Epithelial cell of prostate (primary cell): ENCODE measurements at places on chromosomes 16 and 17.
A peak's percentile ranks its signal among the peaks of the same experiment; 100 is the strongest.

GRCh38 chr17:77738751-77739531 lies 219.6 kb upstream of the TNRC6C start:
- DNase-seq = no peak

GRCh38 chr17:80950466-80951120 lies 41.0 kb upstream of the CHMP6 start:
- no peak for DNase-seq

GRCh38 chr16:54061454-54061853 lies 225.1 kb downstream of the IRX3 start:
- no peak for DNase-seq

DNA sequence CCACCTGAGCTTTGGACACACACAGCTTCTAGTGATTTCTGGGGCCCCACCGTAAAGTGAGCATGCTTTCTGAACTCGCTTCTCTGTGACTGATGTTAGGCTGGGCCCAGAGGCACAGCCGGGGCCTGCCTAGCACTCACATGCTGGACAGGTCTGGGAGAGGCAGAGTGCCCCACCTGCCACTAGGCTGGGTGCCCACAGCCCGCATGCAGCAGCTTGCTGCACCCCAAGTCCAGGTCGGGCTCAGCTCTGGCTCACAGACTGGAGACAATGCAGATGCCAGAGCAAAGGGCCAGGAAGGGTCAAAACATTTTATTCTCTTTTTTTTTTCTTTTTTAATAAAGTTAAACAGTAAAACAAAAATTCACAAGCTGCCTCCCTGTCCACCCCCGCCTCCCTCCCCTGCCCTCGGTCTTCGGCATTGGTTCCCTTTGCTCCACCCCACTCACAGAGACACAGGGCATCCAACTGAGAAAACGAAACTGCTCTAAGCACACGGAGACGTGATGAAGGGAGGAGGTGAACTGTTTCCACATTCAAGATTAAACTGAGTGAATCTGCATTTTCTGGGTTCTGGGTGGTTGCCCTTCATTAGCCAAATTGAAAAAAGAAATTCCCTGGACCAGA lies 9.7 kb downstream of the CNP start:
- DNase-seq = no peak

GRCh38 chr16:71687861-71688260 lies 36.6 kb downstream of the PHLPP2 start:
- DNase-seq = no peak

DNA sequence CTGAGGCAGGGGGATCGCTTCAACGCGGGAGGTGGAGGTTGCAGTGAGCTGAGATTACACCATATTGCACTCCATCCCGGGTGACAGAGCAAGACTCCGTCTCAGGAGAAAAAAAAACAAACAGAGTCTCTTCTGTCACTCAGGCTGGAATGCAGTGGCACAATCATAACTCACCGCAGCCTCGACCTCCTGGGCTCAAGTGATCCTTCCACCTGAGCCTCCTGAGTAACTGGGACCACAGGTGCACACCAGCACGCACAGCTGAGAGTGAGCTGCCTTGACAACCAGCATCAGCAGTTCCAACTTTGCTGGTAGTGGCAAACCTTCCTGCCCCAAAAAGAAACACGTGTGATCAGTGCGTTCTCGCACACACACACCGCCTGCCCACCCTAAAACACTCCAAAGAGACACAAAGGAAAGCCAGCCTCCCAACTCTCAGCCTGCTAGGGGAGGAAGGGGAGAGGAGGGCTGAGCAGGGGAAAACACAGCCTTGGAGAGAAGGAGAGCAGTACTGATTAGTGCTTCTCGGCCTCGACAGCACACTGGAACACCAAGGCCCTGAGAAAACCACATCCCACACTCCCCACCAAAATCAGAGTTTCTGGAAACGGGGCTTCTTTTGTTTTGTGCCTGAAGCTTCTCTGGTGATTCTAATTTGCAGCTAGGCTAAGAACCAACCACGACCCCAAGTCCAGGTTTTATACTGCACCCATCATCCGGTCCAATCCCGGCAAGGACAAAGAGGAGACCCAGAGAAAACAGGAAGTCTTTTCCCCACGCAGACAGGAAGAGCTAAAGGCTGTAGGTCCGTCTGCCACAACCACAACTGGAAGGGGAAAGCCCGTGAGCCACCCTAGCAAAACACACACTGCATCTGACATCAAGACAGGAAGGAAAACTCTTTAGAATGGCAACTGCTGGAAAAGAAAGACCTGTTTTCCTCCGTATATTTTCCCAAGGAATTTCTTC lies 28.8 kb downstream of the ZCCHC14 start:
- DNase-seq = no peak

- no peak for DNase-seq
Measured at GRCh38 chr17:6523330-6523729, 33.0 kb downstream of the PITPNM3 start.

GRCh38 chr16:1793578-1794220 lies at the start of gene IGFALS:
TSS of gene IGFALS (minus strand) at chr16:1793705. CDS start at chr16:1793652, 53 bp downstream.
- DNase-seq = no peak

DNA sequence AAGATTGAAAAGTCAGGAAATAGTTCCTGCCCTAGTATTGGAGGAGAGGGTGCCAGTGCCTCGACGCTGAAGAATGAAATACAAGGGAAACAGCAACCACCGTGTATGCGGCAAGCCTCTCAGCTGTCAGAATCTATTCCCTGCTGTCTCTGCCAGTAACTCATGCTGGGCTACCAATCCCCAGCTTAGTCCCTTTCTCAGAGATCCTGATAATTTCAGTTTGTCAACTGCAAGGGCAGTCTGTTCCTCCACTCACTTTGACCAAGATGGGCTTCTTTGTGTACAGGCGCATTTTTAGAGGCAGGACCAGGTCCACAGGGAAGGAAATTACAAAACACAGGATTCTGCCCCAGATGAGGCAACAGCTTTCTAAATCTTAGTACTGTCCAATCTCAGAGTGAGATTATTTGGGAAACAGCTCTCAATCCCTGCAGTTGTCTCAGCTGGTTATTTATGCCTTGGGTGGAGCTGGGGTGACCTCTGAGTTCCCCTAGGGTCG lies 1.3 kb downstream of the NQO1 start:
- DNase-seq = no peak

DNA sequence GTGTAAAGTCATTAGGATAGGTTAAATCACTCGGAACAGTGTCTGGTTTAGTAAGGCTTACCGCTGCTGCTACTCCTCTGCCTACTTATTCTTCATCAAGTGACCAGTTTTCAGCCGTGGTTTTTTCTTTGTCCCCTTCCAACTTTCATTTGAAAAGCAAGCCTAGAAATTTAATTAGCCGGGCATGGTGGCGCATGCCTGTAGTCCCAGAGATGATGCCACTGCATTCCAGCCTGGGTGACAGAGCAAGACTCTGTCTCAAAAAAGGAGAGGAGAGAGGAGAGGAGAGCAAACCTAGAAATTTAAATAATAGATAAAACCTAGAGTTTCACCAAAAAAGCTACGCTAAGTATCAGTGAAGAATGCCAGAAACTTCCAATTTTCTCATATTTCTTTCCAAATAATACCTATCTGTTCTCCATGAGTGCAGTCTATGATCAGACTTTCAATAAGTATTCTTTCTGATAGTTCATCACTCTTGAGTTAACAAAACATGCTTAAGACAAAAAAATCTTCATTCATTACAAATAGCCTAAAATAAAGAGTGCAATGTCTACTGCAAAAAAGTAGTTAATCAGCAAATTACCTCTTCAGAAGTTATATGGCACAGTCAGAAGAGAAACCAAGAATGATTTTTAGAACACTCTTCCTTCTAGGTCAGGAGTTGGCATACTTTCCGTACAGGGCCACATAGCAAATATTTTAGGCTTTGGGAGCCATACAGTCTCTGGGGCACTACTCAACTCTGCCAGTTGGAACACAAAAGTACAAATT lies 15.1 kb downstream of the ANKFY1 start:
- DNase-seq = no peak

- no peak for DNase-seq
Measured at GRCh38 chr17:14745541-14745940, 444.7 kb downstream of the HS3ST3B1 start.

GRCh38 chr17:70169709-70170597 lies 621 bp downstream of the KCNJ2 start:
- no peak for DNase-seq

- DNase-seq = no peak
Measured at GRCh38 chr17:79991924-79992648, 43.6 kb downstream of the TBC1D16 start.

DNA sequence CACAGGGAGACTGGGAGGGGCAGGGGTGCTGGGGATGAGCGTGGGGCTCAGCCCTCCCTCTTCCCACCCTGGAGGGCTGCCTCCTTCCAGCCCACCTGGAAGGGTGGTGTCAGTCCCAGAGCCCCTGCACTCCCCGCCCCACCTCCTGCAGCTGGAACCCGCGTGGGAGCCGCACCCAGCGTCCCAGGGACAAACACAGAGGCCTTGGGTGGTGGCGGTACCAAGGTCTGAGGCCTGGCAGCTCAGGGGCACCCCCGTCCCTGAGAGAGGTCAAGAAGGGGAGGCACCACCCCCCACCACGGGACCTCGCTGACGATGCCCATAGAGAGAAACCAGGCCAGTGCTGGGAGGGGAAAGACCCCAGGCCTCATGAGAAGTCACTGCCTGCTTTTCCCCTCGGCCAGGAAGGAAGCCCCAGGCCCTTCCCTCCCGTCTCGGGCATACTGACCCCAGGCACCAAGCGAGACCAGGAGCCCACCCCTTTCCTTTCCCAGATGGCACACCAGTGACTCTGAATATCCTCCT lies 4.1 kb downstream of the HS3ST6 start:
- DNase-seq = no peak

DNA sequence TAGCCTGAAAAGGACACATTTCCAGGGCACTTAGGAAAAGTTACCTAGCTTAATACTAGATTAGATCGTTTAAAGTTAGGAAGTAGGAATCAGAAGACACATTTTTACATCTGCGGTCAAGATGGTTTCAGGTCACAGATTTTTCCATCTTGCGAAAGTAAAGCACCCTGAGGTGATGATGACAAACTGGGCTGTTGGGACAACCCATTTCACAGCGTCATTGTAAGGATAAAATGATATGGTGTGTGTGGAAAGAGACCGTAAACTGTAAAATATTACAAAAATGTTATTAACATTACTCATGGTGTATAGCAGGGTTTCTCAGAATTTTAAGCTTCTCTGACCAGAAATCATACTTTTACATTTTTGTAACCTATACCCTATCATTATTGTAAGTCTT lies 10.1 kb upstream of the MAP2K6 start:
- DNase-seq = no peak

GRCh38 chr17:14506364-14506763 lies 205.5 kb downstream of the HS3ST3B1 start:
- peak; percentile 27 for DNase-seq

GRCh38 chr17:6461792-6462524 lies 17.7 kb downstream of the PIMREG start:
- no peak for DNase-seq

GRCh38 chr17:57499648-57500049 lies 243.3 kb downstream of the MSI2 start:
- no peak for DNase-seq

GRCh38 chr16:7584561-7584960 lies 251.9 kb downstream of the RBFOX1 start:
- no peak for DNase-seq

DNA sequence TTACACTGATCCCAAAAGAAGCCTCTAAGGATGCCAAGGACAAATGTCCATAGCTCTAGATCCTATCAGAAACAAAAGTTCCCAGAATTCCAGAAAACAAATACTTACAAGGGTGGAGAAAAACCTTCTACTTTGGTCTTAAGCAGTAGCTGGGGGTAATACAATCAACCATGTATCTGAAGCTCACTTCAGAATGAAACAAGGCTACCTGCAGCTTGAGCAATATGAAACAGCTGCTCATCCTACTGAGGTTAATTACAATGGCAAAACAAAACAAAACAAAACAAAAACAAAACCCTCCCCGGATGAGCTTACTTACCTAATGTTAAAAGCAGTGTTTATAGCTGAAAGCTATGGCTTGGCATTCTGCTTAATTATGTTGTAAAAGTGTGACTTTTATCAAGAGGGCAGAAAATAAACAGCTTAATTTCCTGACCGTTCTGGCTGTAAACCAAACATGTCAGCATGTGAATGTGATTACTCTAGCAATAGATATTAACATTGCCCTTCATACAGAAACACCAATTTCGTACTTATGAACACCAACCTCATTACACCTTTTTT lies 10.5 kb downstream of the PDZD9 start:
- DNase-seq = no peak
